ENCODE measurements at places on chromosomes 7 and 10.

DNA sequence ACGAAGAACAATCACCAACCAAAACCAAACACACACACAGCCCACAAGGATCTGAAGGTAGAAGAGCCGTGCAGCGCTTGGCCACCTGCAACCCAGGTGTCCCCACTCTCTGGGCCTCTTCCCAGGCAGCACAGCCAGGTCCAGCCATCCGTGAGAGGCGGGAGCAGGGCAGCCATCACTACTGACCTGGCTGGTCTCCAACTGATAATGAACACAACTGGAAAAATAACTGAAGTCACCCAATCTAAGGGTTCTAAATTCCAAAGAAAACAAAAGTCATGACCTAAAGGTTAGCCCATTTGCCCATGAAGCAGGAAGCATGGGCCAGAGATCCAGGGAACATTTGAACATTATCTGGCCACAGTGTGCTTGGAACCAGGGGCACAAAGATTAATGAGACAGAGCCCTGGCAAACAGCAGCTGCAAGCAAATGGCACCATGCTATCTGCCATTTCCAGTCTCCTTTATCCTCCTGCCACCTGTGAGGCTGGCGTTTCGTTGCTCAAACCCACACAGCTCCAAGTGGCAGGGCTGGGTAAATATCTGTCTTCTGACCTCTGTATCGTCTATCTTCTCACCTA is 207.9 kb downstream of the TNS3 start:
- no peak for DNase-seq

DNA sequence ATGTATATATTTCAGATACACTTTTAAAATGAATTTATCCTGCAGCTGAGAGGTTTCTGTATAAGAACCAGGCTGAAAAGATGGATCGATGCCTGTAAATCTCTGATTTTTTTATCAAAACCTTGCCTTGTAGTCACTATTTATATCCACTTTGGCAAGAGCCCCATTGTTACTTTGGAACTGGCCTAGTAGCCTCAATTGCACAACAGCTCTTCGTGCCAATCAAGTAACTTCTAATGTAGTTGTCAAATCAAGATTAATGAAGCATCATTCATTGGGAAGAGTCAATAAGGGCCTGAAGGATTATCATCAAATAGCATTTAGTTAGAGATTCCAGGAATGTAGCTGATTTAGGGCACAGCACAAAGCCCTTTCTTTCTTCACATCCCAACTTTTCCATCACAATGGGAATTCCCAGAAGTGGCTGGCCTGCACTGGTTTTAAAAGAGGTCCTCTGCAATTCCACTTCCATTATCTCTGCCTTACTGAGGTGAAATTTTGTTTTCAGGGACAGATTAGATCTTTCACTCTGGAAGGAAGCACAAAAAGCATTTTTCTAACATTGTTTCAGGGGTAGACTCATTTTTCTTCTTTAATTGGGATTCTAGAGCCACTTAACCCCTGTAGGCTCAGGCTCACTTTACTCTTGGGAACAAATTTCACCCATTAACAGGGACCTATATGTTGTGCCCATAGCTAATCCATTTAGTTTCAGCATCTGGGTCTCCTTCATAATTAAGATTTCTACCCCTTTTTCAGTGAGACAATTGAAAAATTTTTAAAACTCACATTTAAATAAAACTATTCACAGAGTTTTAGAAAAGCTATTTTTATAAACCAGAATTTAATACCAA is 97.8 kb downstream of the CALCR start:
- DNase-seq, result no peak

GRCh38 chr7:141118767-141119166 is 44.9 kb downstream of the TMEM178B start:
- DNase-seq, result no peak

DNA sequence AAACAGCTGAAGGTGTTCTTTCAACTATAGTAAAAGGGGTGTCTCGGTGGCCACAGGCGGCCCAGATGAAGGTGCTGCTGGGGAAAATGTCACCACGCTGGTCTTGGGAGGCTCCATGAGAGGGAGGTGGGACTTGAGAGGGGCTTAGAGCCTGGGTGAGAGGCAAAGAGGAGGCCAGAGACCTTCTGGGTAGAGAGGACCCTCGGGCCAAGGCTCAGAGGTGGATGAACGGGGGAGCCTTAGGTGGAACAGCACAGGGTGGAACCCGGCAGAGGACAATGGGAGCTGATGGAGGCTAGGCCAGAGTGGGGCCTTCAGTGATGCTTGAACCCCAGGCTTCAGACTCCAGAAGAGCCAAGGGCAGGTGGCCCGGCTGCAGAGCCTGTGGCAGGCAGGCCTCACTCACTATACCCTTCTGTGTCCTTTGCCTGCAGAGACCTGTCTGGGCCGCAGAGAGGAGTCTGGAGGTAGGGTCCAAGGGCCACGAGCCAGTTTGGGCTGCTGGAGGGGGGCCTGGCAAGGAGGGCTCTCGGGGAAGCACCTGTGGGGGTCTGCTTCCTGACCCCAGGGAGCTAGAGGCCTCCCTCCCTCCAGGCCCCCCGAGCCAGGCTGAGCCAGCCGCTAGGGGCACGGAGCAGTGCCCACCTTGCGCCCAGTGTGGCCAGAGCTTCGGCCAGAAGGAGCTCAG is 32.1 kb downstream of the ZNF783 start:
- no peak for DNase-seq

GRCh38 chr10:129675027-129675769 is 208.2 kb downstream of the MGMT start:
- no peak for DNase-seq

- DNase-seq, result no peak
Observed at GRCh38 chr7:75702515-75702914, 36.2 kb downstream of the HIP1 start.

- DNase-seq, result no peak
Observed at GRCh38 chr10:89888321-89889070, 187.1 kb downstream of the KIF20B start.

DNA sequence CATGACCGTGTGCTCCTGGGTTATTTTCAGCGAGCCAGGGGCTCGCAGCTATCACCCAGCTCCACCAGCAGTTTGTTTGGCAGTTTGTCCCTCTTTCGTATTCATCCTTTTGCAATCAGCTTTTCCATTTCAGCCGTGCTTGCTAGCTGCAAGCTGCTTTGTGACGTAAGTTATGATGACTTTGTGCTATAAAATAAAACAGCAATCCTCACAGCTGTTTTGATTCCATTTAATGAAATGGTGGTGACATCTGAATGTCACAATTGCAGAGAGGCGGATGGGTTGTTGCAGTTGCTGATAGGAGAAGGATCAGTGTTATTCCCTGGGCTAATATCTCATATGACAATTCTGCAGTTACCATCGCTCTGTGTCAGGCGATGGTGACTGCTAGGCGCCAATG is 251.7 kb downstream of the SNX10 start:
- no peak for DNase-seq

DNA sequence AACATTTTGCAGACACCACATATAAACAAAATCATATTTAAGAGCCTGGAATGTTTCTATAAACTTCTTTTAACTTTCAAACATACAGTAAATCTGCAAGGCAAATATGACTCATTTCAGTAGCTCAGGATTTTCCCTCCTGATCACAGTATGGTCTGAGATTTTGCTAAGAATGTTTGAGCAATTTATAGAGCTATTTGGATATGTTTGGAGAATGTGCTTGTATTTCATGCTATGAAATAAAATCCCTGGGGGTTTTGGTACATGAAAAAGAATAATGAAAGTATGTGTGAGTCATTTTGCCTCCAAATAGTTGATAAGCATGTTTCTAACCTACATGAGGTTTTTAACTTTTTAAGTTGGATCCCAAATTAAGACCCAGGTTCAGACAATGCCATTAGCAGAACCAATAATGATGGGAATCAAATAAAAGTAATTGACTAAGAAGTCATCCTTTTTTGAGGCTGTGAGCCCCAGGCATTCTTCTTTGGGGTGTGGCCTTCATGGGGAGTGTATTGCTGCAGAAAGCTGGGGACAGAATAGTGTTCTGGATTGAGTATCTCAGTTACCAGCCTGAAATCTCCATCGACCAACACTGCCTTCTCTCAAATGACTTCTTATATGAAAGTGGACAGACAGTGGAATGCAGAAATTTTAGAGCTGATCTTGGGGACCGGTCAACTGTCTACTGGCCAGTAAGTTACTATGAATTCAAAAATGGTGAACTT is 66.1 kb upstream of the AGBL3 start:
- DNase-seq, result no peak

- no peak for DNase-seq
Observed at GRCh38 chr10:77062381-77062780, 575.2 kb downstream of the KCNMA1 start.

DNA sequence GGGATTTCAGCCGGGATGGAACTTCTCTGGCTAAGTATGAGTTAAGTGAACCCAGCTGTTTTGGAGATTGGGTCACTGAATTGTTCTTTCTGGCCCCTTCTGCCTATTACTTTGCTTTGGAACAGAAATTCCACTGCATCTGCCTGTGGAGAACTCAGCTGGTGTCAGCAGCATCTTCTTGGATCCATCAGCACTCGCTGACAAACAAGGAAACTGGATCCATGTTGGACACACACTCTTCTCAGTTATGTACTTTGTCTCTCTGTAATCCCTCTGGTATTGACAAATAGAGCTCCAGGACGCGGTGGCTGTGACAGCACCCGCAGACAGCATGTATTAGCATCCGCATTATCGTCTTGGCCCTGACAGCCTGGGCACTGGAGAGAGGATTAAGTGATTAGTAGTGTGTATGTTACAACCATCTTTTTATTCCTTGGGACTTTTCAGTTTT is 73.0 kb upstream of the BMPER start:
- no peak for DNase-seq

- DNase-seq, result no peak
Observed at GRCh38 chr7:17311952-17312351, 13.5 kb downstream of the AHR start.

GRCh38 chr7:151662251-151662826 is 142.6 kb upstream of the RHEB start:
- DNase-seq, result no peak

GRCh38 chr7:72281308-72281707 is 130.8 kb downstream of the CALN1 start:
- no peak for DNase-seq

DNA sequence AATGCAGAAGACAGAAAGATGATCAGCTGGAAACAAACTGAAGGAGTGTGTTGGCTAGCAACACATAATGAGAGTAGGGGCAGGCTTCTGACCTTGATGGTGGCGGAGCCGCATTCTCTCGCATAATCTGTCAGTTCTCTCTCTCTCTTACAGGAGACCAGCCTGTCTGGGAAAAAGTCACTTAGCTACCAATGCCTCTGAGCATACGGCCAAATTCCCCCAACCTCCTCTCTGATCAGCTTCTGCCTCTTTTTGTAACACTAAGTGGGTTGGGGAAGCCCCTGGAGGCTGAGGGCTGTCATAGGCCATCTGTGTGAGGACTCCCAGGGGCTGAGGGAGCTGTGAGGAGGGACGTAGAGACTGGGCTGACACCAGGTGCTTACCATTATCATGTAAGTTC is 104.6 kb downstream of the HIPK2 start:
- DNase-seq, result no peak

DNA sequence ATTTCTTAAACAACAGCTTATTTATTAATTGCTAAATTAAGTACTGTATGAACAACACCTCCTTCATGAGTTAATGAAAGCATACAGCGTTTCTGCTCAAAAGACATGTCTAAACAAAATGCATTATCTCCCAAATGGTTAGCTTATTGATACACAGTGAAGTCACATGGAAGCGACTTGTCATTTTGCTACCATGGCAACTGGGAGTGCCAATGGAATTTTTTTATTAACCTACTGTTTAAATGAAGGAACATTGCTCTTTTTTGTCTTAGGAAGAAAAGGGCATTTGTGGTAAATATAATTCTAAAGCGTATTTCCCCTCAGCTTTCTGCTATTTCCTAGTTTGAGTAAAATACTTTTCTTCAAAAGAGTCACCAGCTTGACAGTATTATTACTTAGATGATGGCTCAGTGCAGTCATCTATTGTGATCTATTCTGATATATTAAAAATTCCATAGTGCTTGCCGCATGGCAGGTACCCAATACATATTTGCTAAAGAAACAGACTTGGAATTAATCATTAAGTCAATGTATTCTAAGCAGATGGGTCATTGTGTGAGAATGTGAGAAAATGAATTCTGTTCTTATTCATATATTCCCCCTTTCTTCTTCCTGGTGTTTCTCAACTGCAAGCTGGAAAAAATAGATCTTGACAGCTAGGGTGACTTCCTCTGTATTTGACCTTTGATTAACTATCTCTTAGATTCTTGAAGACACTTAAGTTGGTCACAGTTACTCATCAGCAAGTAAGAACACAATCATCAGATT is 818.3 kb downstream of the MAGI2 start:
- no peak for DNase-seq

GRCh38 chr7:150340875-150341262 is 560 bp downstream of the RARRES2 start:
- no peak for DNase-seq

- DNase-seq, result no peak
Observed at GRCh38 chr10:29064680-29065079, 224.2 kb upstream of the LYZL1 start.

GRCh38 chr7:2029211-2029905 is 203.4 kb downstream of the MAD1L1 start:
- DNase-seq, result no peak

GRCh38 chr7:29885626-29886025 is 79.3 kb downstream of the WIPF3 start:
- DNase-seq, result no peak

GRCh38 chr7:48101968-48102367 is 12.9 kb downstream of the UPP1 start:
- DNase-seq, result no peak

- DNase-seq, result no peak
Observed at GRCh38 chr7:116502201-116503096, 2.9 kb downstream of the CAV2 start.

- DNase-seq, result no peak
Observed at GRCh38 chr7:71021131-71021530, 110.8 kb upstream of the GALNT17 start.

GRCh38 chr7:97722386-97722785 is 9.5 kb upstream of the TAC1 start:
- DNase-seq, result no peak

DNA sequence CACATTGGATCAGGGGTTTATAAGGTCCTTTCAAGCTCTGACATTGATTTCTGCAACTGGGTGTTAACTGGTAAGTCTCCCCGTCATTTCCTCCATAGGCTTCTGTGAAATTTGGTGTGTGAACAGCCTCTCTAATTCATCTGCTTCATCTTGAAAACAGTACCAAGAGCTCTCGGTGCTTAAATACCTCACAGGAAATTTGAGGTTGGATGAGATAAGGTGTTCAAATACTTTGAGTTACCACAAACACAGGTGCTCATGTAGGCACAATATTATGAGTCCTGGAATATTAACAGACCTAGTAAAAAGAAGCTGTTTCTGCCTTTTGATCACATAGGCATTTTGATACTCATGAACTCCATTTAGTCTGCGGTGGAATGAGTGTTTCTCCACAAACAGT is 85.2 kb downstream of the RTKN2 start:
- DNase-seq, result peak; percentile 81

- no peak for DNase-seq
Observed at GRCh38 chr7:147145194-147145593, 1028.6 kb downstream of the CNTNAP2 start.

- DNase-seq, result no peak
Observed at GRCh38 chr7:98869027-98869596, 702 bp downstream of the TMEM130 start.

GRCh38 chr7:32948202-32948601 is 9.0 kb upstream of the FKBP9 start:
- no peak for DNase-seq

GRCh38 chr10:3258394-3258793 is 85.8 kb upstream of the PITRM1 start:
- DNase-seq, result no peak

GRCh38 chr7:698515-699475 is 27.7 kb upstream of the DNAAF5 start:
- no peak for DNase-seq

All from CD4-positive, alpha-beta T cell treated with Interleukin-12 subunit alpha and Interleukin-12 subunit beta, for 1 hour (primary cell).